Fibroblast of mammary gland (primary cell): ENCODE measurements at places on chromosomes 16 and 17.

DNA sequence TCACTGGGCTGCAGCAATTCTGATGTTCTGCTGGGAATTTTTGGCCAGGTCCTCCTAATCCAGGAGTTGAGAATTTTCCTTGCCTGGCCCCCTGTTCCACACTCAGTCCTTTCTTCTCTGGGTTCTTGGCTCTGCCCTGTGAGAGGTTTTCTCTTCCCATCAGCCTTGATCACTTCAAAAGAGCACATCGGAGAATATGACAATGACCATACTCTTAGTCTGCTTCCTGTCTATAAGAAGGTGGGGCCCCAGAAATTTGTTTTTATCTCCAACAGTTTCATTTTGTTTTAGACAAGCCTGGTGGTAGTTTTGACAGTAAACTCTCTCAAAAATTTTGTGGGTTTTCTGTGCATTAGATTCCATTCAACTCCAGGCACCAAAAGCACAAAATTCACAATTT lies 70.7 kb downstream of the C17orf67 start:
- no peak for DNase-seq

DNA sequence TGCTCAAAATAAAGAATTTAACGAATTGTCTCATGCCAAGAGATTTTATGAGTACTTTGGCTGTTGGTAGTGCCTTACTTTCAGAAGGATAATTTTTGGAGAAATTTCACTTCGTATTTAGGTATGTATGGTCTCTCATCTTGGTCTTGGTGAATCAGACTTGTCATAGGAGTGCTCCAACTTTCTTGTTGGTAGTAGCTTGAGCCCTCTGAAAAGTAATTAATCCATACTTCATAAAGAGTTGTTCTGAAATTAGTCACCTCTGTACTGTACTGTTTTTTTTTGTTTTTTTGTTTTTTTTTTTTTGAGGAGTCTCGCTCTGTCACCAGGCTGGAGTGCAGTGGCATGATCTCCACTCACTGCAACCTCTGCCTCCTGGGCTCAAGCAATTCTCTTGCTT lies 11.6 kb downstream of the ZNRF1 start:
- no peak for DNase-seq

DNA sequence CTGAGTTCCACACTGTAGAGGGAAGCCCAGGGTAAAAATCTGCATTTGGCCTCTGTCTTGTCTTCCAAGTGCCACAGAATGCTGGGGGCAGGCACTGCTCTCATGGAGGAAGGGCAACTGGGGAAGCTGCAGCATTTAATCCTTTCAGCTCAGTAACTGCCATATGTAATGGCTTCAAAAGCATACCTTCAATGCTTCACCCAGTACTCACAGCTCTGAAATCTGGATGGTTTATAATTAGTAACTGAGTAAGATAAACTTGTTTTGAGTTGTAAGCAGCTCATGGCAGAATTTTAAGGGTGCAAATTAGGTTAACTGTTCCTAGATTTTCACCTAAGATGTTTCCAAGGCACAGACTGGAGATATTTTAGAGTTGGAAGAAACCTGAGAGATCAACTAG lies 24.5 kb downstream of the PMP22 start:
- no peak for DNase-seq

DNA sequence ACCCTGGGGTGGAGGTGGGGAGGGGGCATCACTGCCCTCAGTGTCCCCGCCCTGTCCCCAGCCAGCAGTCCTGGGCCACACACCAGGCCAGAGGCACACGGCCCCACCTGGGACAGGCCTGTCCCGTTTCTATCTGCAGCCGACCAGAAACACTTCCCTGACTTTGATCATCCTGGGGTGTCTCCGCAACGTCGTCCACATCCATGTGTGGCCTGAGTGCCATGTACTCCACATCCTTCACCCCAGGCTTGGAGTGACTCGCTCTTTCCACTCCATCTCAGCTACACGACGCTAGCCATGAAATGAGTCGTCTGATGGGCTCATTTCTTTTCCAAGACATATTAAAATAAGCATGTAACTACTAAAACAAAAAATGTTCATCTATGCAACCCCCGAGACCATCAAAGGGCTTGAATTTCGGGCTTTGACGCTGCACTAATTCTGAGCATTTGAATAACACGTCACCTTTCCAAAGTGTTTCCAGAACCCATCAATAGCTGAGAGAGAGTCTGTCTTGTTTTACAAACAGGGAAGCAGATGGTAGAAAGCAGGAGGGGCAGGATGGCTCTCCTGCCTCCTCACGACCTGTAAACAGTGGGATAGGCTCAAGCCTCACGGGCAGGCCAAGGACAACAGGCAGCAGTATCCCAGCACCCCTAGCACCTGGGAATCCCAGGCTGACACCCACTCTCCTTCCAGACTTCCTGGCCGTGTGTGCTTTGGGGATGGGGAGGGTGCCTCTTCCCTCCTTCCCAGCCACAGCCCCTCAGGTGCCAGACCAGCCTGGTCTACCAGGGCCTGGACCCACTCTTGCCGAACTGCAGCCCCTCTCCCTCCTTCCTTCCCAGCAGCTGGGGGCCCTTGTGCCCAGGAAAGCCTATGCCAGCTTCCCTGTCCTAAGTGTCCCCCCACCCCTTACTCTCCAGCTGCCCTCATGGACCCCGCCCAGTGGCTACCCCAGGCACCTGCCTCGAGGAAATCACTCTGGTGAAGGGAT lies 20.0 kb upstream of the RASD1 start:
- peak; percentile 80 for DNase-seq

GRCh38 chr17:55510986-55511721 lies at the start of gene SMIM36:
Gene SMIM36 (minus strand): TSS chr17:55511452.
- DNase-seq: no peak

DNA sequence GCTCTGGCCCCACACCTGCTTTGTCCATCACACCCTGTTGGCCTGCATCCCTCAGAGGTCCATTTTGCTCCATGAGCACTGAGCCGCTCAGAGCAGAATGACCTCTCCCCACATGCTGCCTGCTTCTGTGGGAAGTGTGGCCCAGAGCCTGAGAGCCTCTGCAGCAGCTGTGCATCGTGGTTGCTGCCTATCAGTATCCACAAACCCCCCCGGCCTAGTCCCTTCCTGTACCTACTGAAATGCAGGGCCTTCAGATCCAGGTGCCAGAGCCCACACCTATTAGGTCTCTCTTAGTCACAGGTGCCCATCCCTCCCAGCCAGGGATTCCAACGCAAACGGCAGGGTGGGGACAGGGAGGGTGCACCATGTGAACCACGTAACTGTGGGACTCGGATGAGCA lies 16.6 kb upstream of the TRPV3 start:
- no peak for DNase-seq

GRCh38 chr17:64781014-64781756 lies 119.1 kb upstream of the SMURF2 start:
- DNase-seq: no peak
